Stimulated activated naive B cell treated with anti-CD40 and anti-IgM and Interleukin-4, amounts not matched to agents 10 μg/mL and 1 μg/mL and 100 μg/mL, for 72 hours (primary cell): ENCODE measurements at places on chromosomes 6 and 20.

DNA sequence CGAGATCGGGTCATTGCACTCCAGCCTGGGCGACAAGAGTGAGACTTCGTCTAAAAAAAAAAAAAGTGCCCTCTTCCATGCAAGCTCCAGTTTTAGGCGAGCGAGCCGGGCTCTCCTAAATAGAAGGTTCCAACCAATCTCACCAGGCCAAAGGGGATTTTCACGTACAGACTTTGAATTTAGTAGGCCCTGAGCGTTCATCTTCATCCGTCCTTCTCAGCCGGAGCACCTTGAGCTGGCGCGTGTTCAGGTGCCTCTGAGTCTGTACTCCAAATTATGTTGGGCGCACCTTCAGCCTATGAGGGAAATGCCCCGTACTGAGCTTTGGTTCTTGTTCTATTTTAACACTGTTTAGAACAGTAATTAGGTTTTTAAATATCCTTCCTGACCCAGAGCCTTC lies 817 bp upstream of the TAP2 start:
- no peaks in the 10 kb centered on the region for H3K27me3 ChIP-seq
- no peak for DNase-seq
- H3K4me1 ChIP-seq, result peaks cover 61% of the 10 kb centered on the region
- H3K4me3 ChIP-seq, result no peak overlapping the region
- H3K36me3 ChIP-seq, result peaks cover 73% of the 10 kb centered on the region

DNA sequence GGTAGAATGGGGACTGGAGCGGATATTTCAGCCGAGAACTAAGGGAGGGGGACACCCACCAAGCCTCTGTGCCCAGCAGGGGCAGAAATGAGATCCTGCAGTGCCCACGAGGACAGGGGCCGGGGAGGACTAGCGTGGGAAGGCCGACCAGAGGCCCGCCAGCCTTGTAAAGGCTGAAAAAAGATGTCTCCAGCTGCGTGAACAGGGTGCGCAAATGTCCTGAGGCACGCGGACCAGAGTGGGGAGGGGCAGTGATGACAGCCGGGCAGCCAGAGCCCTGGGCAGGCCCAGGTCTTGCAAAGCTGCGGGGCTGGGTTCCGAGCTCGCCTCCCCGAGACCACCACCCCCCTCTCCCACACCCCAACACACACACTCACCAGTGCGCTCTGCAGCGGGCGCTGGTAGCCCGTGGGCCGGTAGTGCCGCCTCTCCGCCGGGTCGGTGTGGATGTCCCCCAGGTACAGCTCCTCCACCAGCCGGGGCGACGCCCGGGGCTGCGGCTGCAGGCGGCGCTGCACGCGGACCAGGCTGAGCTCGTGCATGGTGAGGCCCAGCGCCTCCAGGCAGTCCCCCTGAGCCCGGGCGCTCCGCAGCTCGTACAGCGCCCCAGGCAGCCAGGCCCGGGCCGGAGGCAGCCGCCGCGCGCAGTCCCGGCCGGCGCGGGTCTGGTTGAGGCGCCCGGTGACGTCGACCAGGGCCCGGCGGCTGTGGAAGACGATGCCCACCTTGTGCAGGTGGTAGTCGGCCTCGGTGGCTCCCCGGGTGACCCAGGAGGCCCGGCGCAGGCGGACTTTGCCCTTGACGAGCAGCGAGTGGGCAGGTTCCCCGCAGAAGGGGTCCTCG lies 48.2 kb downstream of the APCDD1L start:
- no peak overlapping the region for H3K4me3 ChIP-seq
- peaks cover 5% of the 10 kb centered on the region for H3K27me3 ChIP-seq
- DNase-seq, result no peak
- peaks cover under 1% of the 10 kb centered on the region for H3K4me1 ChIP-seq

GRCh38 chr6:6920114-6920986 lies 187.4 kb upstream of the RREB1 start:
- no peak overlapping the region for H3K4me3 ChIP-seq
- peaks cover 12% of the 10 kb centered on the region for H3K4me1 ChIP-seq
- no peak for DNase-seq

- no peaks in the 10 kb centered on the region for H3K27me3 ChIP-seq
- H3K4me3 ChIP-seq, result no peak overlapping the region
- peaks cover 6% of the 10 kb centered on the region for H3K4me1 ChIP-seq
- H3K27ac ChIP-seq, result no peak overlapping the region
- no peak for DNase-seq
These were observed 49.6 kb downstream of the DSTN start for GRCh38 chr20:17619351-17620093.

- no peaks in the 10 kb centered on the region for H3K27me3 ChIP-seq
- H3K27ac ChIP-seq, result no peak overlapping the region
- peaks cover 11% of the 10 kb centered on the region for H3K36me3 ChIP-seq
- peaks cover 9% of the 10 kb centered on the region for H3K4me1 ChIP-seq
These were observed 29.4 kb downstream of the PLCB1 start for GRCh38 chr20:8161264-8162071.

GRCh38 chr6:136284909-136285308 lies 4.7 kb downstream of the BCLAF1 start:
- H3K27ac ChIP-seq, result peak overlapping the region; percentile 32
- H3K4me3 ChIP-seq, result peak overlapping the region; percentile 10
- peaks cover 29% of the 10 kb centered on the region for H3K36me3 ChIP-seq
- no peaks in the 10 kb centered on the region for H3K27me3 ChIP-seq

DNA sequence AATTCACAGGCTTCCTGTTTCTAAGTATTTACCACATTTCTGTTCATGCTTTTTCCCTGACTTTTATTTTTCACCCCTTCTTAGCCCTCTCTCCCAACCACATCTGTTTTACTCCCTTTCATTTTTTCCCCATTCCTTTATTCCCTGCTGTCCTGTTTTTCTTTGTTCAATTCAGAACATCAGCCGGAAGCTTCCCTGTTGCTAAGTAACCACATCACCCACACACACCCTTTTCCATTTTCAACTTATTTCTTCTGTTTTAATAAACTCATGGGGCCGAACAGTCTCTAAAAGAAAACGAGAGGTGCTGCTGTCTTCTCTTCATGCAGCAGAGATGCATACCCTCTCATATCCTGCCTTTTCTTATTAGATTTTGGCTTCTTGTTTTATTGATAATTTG lies 53.5 kb upstream of the CEP85L start:
- H3K27me3 ChIP-seq, result no peaks in the 10 kb centered on the region
- peaks cover 11% of the 10 kb centered on the region for H3K36me3 ChIP-seq
- peak overlapping the region; percentile 53 for H3K4me3 ChIP-seq
- DNase-seq, result no peak
- peaks cover 58% of the 10 kb centered on the region for H3K4me1 ChIP-seq

DNA sequence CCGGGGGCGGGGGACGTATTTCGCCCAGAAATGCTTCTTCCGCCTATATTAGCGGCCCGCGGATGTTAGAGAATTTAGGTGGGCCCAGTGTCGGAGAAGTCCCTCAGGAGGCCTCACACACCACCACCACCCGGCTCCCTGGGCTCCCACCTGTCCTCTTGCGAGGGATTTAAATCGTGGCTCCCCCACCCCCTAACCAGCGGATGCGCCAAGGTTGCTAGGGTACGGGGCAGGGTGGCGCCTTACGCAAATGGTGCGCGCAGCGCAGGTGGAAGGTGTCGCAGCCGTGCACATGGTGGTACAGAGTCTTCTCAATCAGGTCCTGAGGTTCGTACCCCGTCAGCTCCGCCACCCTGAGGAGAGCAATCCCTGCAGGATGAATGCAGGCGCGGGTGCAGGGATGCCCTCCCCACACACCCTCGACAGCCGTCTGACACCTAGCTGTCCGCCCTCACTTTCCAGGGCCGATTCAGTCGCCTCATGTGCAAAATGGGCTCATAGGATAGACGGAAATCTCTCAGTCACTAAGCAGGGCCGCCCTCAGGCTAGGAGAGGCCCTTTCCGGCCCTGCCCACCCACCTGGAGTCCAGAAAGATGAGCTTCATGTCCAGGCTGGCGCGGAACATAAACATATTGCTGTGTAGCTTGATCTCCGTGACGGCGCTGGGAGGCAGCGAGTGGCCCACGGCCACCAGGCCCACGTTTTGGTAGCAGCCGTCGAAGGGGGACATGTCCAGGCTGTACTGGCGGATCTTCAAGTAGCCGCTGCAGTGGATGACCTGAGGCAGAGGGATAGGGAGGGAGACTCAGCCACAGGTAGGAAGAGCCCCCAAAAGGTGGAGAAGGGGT lies 16.6 kb downstream of the SIM1 start:
- H3K4me3 ChIP-seq, result no peak overlapping the region
- H3K36me3 ChIP-seq, result no peaks in the 10 kb centered on the region
- H3K27ac ChIP-seq, result peak overlapping the region; percentile 81
- peaks cover 13% of the 10 kb centered on the region for H3K4me1 ChIP-seq
- no peak for DNase-seq

DNA sequence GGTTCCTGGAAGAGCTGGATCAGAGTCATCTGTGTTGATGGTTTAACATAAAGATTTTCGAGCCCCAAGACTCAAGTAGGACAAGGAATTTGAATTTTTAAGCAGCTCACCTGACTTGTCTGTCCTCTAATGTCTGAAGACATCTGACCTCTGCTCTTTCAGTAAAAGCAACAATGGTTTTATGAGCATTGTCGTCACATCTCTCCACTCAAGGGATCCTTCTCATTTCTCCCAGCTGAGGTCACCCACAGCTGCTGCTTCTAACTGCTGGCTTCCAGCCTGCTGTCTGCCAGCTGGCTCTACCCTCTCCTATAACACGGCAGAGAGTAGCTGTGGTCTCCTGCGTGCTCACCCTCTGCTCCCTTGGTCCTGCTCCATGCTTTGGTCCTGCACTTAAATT lies 24.7 kb upstream of the HDAC2 start:
- H3K36me3 ChIP-seq, result peaks cover 2% of the 10 kb centered on the region
- H3K27ac ChIP-seq, result no peak overlapping the region

DNA sequence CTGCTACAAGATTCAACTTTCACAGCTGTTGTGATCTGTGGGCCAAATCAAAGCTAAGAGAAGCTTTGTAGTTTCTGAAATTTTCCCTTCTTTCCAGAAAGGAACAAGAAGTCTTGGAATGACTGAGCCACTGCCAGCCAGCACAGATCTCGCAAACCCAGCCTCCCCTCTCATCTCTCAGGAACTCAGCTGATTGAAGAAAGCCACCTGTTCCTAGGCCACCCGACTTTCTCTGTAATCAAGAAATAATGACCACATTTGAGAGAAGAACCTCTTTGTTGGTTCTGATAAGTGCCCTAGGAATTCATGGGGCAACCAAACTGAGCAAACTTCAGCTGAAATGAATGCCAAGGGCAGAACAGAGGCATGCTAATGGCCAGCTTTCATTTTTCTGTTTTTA lies 61.7 kb downstream of the HDGFL1 start:
- no peak for DNase-seq
- no peaks in the 10 kb centered on the region for H3K27me3 ChIP-seq
- no peaks in the 10 kb centered on the region for H3K4me1 ChIP-seq
- no peaks in the 10 kb centered on the region for H3K36me3 ChIP-seq
- H3K4me3 ChIP-seq, result no peak overlapping the region
- H3K27ac ChIP-seq, result no peak overlapping the region

- DNase-seq, result no peak
- peaks cover 64% of the 10 kb centered on the region for H3K36me3 ChIP-seq
- H3K4me1 ChIP-seq, result peaks cover 56% of the 10 kb centered on the region
- peak overlapping the region; percentile 51 for H3K27ac ChIP-seq
These were observed 39.9 kb downstream of the RPRD1B start for GRCh38 chr20:38073307-38074071.

GRCh38 chr6:31307669-31308049 lies 35.8 kb upstream of the HLA-C start:
- DNase-seq, result no peak
- peaks cover 2% of the 10 kb centered on the region for H3K36me3 ChIP-seq
- no peak overlapping the region for H3K27ac ChIP-seq
- H3K4me1 ChIP-seq, result peaks cover 8% of the 10 kb centered on the region

DNA sequence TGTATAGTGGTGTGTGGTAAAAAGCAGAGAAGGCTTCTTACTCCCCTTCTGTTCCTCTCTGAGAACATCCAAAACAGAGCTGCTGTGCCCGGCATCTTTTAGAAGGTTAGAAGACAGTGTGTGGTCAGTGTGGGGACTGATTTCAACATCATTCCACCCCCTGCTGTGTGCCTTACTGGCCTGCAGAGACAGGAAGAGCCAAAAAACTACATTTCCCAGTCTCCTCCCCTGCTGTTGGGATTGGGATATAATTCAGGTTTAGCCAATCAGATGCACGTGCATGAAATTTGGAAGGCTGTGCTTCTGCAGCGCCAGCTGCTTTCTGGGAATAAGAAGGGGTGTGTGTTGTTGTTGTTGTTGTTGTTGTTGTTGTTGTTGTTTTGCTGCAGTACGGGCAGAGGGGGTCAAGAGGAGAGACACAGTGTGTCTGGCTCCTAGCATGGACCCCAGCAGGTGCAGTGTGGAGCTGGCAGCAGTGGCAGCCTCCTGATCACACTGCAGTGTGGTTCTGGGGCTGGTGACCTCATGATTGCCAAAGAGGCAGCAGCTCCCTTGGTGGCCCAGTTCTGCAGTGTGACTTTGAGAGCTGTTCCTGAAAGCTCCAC lies 74.7 kb downstream of the MRPL14 start:
- no peak for DNase-seq
- no peak overlapping the region for H3K27ac ChIP-seq
- H3K4me3 ChIP-seq, result no peak overlapping the region
- H3K27me3 ChIP-seq, result peaks cover 12% of the 10 kb centered on the region

DNA sequence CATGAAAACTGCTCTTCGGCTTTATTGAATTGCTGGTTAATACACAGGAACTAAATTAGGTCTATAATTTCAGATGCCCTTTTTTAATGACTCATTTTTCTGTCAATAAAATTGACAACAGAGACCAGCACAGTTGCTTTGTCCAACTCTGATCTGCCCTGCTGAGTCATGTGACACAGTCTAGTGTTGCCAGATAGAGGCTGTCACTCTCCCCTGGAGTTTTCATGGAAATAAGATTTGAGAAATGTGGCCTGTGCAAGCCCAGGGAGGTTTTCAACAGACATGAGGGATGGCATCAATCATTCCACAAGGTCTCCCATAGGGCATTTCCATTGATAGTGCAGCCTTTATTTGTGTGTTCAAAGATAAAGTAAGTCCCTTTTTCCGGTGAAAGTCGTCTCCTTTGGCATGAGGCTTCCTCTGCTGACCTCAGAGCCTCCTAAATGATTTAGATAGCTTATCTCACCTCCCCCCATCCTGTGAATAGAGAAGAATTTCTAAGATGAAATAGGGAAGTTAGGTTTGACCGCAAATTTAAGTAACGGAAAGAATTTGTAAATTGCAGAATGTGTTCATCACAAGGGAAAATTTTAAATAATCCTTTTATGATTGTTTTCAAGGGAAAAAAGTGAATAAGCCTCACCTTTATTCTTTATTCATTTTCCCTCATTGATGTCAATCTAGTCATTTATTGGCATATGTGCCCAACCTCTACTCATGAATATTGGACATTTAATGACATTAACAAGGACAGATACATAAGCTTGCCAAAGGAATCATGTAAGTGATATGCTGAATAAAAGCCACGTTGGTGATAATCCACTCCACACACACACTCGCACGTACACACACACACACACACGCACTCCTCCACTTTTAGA lies 277.7 kb downstream of the ADGB start:
- no peaks in the 10 kb centered on the region for H3K36me3 ChIP-seq
- H3K4me3 ChIP-seq, result no peak overlapping the region
- no peaks in the 10 kb centered on the region for H3K27me3 ChIP-seq
- H3K27ac ChIP-seq, result peak overlapping the region; percentile 78
- H3K4me1 ChIP-seq, result peaks cover 13% of the 10 kb centered on the region

- H3K27ac ChIP-seq, result no peak overlapping the region
- H3K36me3 ChIP-seq, result peaks cover 14% of the 10 kb centered on the region
- DNase-seq, result no peak
- H3K4me3 ChIP-seq, result no peak overlapping the region
- H3K27me3 ChIP-seq, result no peaks in the 10 kb centered on the region
These were observed 5.6 kb downstream of the SLC17A5 start for GRCh38 chr6:73648166-73648565.
